Activated CD8-positive, alpha-beta memory T cell treated with anti-CD3 and anti-CD28 coated beads for 48 hours (primary cell): ENCODE measurements at places on chromosomes 6 and 20.

DNA sequence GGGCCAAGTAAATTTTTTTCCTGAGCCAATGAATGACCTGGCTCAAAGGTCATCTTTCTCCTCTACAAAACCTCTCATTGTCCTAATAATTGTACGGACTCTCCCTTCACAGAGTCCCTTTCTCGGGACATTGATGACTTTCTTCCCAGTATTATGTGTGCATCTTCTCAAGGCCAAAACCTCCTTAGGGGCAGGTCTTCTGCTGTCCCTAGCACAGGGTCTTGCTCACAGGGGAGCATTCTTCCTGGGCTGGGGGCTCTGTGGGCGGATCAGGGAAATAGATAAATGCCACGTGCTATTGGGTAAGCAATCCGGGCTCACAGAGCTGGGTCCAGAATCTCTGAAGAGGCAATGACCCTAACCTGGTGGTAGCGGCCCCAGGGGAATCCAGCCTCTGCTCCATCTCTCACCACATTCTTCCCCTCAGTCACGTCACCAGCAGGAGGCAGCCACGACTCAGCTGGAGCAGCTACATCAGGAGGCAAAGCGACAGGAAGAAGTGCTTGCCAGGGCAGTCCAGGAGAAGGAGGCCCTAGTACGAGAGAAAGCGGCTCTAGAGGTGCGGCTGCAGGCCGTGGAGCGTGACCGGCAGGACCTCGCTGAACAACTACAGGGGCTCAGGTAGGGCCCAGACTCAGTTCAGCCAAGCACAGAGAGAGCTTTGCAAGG lies 23.5 kb downstream of the CEP250 start:
- no peak for DNase-seq

- DNase-seq, result no peak
These were observed 313.6 kb upstream of the SULF2 start for GRCh38 chr20:48098866-48099265.

- DNase-seq, result no peak
These were observed 24.0 kb downstream of the JAG1 start for GRCh38 chr20:10649797-10650160.

DNA sequence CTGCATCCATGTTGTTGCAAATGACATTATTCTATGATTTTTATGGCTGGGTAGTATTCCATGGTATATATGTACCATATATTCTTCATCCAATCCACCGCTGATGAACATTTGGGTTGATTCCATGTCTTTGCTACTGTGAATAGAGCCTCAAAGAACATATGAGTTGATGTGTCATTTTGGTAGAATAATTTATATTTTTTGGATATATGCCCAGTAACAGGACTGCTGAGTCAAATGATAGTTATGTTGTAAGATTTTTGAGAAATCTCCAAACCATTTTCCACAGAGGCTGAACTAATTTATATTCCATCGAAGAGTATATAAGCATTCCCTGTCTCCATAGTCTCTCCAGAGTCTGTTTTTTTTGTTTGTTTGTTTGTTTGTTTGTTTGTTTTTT lies 1373.5 kb downstream of the GRIK2 start:
- DNase-seq, result no peak

DNA sequence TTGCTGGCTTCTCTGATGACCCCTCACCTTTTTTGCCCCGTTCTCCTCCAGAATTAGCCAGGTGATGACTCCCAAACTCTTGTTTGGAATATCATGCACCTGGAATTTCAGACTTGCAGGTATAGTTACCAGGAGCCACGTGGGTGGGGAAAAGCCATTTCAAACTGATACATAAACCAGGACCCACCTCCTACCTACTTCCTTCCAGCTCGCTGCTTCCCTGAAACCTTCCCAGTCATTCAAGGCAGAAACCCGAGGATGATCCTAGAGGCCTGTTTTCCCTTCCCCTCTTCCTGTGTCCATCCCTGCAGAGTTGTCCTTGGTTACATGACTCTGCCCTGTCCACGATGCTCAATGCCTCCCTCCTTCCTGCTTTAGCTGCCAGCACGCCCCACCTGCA lies 101.9 kb downstream of the MTHFD1L start:
- no peak for DNase-seq

DNA sequence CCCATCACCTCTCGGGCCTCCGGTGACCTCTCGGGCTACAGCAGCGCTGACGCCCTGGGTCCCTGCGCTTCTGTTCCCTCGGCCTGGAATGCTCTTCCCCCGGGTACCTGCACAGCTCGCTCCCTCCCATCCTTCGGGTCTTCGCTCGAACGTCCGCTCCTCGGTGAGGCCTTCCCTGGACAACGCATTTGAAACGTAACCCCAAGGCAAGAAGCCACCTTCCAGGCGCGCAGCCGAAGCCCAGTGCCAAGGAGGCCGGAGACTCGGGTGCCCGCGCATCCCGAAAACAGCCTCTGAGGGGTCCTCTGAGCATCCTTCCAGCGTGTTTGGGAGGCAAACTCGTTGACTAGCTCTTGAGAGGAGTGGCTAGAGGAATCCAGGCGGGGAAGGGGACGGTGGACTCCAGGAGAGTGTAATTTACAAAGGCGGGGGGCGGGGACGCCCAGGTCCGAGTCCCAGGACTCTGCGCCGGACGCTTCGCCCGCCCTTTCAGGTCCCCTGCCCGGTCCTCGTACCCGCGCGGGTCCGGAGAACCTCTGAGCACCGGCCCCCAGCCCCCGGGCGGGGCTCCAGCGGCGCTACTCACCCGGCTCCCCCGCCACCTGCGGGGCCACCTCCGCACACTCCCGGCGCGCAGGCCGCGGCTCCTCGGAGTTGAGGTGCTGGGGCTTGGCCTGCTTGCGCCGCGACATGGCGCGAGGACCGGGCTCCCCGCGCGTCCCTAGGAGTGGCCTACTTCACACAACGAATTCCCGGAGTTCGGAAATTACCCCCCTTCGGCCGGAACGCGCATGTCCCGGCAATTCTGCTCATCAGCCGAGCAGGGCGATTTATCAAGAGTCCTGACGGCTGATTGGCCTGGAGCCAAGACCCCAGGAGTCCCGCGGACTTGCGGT lies 86.8 kb downstream of the ZFP64 start:
- peak; percentile 10 for DNase-seq

DNA sequence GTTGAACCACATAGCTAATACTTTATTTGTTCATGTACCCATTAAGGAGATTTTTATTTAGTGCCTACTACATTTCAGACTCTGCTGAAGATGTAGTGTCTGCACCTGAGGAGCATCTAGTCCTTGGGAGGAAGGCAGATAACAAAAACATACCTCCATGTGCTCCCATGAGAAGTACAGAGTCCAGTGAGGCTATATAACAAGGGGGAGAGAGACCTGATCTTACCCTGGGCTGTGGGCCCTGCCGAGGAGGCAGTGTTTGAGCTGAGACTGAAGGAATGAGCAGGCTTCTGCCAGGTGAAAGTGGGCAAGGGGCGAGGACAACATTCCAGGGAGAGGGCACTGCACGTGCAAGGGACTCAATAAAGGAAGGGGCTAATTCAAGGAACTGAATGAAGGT lies 12.1 kb downstream of the MANBAL start:
- DNase-seq, result no peak

DNA sequence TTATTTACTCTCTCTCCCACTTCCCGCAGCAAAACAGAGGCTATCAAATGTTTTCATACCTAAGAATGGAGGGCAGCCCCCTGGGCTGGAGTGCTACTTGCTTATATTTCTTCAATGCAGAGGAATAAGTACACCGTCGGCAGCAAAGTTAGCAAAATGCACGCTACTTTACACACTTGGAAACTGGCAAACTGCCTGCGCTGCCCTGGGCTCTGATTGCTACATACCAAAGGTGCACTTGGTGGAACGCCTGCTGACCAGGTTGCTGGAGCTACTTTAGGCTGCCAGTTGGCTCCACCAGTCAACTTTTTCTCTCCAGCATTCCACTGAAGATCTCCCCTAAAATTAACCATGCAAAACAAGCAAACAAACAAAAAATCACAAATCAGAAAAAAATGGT lies 62.4 kb downstream of the PRSS35 start:
- no peak for DNase-seq

GRCh38 chr6:16058201-16058928 lies 70.5 kb upstream of the MYLIP start:
- no peak for DNase-seq

DNA sequence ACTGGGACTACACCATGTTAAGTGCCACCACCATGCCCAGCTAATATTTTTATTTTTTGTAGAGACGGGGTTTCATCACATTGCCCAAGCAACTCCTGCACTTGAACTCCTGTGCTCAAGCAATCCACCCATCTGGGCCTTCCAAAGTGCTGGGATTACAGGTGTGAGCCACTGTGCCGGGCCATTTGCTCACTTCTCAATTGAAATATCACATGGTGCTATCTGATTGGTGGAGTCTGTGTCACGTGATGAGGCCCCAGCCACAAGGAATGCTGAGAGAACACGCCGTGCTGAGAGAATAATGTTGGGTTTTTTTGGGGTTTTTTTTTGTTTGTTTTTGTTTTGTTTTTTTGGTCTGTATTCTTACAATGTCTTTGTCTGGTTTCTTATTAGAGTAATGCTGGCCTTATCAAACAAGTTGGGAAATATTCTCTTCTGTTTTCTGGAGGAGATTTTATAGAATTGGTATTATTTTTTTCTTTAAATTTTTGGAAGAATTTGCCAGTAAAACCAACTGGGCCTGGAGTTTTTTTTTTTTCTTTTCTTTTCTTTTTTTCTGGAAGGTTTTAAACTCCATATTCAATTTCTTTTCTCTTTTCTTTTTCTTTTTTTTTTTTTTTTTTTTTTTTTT lies 183.2 kb upstream of the KCNG1 start:
- no peak for DNase-seq

GRCh38 chr6:120545353-120545752 lies 788.9 kb downstream of the TBC1D32 start:
- DNase-seq, result no peak

- no peak for DNase-seq
These were observed 64.6 kb upstream of the INSM1 start for GRCh38 chr20:20303320-20303719.

- no peak for DNase-seq
These were observed 16.4 kb downstream of the BMP6 start for GRCh38 chr6:7742223-7742785.

DNA sequence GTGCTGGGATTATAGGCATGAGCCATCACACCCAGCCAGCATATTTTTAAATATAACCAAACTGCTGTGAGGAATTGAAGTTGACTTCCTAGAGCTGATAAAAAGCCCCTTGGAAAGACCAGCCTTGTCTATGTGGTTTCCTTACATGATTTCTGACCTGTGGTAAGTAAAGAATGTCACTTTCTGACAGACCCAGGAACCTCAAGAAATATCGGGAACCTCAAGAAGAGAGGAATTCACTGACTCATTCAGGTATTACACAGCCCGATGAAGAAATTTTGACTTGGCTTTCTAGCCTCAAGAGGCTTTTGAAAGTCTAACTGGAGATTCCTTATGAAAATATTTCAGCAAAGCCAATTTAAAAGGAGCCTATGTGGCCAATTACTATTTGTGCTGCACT lies 71.8 kb downstream of the FOXF2 start:
- DNase-seq, result no peak

DNA sequence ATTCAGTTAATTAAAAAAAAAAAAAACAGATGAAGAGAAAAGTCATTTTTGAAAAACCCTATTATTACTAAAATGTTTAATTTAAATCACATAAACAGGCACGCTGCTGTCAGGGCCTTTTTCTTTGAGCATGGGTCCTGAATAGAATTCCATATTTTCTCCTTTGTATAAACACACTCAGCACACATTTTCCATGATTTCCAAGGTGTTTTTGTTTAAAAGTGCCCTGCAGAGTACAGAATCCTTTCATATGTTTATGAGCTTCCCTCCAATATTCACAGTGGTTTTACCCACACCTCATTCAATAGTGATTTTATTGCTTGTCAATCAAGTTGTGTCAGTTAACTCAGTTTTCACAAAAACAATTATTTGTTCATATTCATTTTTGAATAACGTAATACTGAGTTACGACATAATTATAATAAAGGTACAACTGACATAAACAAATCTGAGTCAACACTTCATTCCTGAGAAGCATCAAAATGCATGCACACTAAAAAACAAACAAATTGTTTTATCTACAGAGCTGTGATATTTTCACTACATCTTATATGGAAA lies 15.2 kb downstream of the SLC35B3 start:
- no peak for DNase-seq

- DNase-seq, result no peak
These were observed 43.1 kb downstream of the CD109 start for GRCh38 chr6:73739096-73739495.

GRCh38 chr6:34416877-34417371 lies 8.9 kb downstream of the RPS10 start:
- no peak for DNase-seq

DNA sequence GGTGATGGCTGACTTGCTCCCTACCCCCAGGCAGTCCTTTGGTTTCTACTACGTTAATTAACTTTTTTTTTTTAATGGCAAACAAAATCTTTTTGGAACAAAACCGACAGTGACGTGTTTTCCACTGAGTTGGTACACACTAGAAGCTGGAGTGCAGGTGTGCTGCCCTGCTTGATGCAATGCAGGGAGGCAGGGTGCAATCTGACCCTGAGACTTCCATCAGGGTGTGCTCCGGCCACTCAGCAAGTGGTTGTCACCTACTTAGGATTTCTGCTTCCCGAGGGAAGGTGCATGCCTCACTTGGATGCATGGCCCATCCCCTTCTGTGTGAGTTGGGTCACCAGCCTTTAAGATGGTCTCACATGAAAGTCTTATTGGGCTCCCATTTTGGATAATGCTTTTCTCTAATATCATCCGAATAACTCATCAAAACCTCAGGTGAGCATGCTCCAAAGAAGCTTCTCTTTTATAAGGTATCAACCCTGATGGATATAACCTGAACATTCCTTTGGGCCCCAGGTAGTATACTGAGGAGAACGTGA lies 14.0 kb downstream of the RREB1 start:
- no peak for DNase-seq

- DNase-seq, result no peak
These were observed 63.3 kb upstream of the ARHGAP18 start for GRCh38 chr6:129773304-129773703.
